Stimulated activated CD4-positive, alpha-beta T cell treated with anti-CD3 and anti-CD28 coated beads, Interleukin-1b, Interleukin-23, amount 100 ng/mL, for 48 hours (primary cell): ENCODE measurements at places on chromosomes 1 and 21.

DNA sequence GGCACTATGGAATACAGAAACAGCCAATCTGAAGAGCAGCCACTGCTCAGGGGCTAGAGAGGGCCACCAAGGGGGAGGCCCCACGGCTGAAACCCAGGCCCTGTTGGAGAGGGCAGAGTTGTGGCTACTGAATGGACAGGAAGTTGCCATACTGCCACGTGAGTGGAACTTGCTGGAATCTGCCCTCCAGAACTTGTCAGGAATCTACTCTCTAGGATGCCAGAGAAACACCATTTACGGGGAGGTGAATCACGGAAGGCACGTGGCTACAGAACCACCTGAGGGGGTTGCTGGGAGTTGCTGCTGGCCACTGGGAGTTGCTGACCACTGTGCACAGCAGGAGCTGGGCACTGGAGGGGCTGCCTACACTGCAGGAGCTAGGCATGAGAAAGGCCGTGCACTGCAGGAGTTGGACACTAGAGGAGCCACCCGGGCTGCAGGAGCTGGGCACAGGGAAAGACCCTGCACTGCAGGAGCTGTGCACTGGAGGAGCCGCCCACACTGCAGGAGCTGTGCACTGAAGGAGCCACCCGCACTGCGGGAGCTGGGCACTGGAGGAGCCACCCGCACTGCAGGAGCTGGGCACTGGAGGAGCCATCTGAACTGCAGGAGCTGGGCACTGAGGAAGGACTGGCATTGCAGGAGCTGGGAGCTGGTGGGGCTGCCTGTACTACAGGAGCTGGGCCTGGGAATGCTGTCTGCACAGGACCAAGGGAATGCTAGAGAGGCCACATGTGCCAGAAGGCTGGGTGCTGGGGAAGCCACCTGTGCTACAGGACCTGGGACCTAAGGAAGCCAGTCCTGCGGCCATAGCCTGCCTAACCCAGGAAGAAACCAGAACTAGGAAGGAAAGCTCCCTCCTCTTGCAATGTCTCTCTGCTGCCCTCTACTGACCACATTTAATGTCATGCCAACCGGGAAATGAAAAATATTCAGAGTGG, 343.4 kb downstream of the MATN1 start:
- DNase-seq: peak; percentile 10

- DNase-seq: no peak
Measured at GRCh38 chr21:34112316-34113033, 39.1 kb downstream of the MRPS6 start.

DNA sequence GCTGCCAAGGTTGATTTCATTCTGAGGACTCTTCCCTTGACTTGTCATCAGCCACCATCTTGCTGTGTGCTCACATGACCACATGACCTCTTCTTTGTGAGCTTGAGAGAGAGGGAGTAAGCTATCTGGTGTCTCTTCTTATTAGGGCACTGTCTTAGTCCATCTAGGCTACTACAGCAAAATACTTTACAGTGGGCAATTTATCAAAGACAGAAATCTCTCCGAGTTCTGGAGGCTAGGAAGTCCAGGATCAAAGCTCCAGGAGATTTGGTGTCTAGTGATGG, 11.9 kb upstream of the RPS6KA1 start:
- no peak for DNase-seq

DNA sequence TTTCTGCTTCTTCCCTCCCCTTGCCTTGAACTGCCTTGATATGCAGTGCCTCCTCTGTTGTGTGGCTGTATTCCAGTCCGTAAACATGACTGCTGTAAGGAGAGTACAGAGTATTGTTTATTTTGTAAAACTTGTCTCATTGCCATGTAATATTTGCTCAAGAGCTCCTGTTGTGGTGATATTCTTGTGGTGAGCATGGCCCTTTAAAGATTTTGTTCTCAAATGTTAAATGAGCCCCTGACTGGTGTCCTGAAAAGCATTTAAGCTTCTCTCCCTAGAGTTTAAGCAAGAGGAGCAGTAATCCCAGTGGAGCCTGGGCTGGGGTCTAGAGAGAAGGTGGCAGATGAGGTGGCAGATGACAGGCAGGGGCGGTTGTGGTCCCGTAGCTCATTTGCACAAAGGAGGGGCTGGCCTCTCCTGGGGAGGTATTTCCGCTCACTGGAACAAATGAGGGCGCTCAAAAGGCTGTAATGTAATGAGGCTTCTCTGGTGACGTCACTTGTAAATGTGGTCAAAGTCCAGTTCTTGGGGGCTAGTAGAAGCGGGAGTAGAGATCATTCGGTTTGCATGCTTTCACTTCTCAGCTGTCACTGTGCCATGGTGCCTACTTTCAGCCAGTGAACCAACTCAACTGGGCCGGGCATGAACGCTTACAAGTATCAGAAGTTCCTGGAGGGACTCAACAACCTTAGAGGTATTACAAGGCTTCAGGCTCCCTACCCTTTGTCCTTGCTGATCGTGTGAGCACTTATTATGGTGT, 46.0 kb upstream of the MACF1 start:
- DNase-seq: no peak
